ENCODE measurements at places on chromosomes 2 and 18.

- DNase-seq: no peak
These were observed 155.4 kb downstream of the SLC4A3 start for GRCh38 chr2:219782737-219783348.

- no peak for DNase-seq
These were observed 118.5 kb downstream of the RPIA start for GRCh38 chr2:88810017-88810416.

- DNase-seq: no peak
These were observed 342.6 kb downstream of the CTNNA2 start for GRCh38 chr2:79855264-79856006.

DNA sequence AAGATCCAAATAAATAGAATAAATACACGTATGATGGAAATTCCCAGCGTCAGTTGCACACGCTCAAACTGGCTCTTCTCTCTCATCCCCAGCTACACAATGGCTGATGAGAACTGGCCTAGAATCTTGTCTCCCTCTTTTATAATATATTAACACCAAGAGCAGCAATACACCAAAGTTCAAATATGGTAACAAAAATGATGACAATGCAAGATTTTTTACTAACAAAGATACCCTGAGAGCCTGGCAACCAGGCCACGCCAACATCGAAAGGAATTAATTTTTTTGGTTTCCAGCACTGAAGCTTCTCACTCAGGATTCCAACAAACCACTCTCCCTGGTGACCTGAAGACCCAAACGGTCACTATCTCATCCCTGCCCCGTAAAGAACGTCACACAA lies 302.7 kb upstream of the ID2 start:
- DNase-seq: no peak

- DNase-seq: peak; percentile 73
These were observed 12.4 kb upstream of the GMCL1 start for GRCh38 chr2:69816923-69817542.
